Transverse colon (tissue), 4 donors: ENCODE measurements at places on chromosomes 6 and 20. TPM values are rescaled to one million over a fixed set of nuclear protein-coding genes. Genes with fewer than 3 reads are reported as not detected.

Gene CFB
- total RNA-seq = 59.7 TPM

Gene HRH3
- total RNA-seq = not detected

Gene SMIM8
- 16.5 TPM for total RNA-seq

Gene AKAP12
- total RNA-seq = 59.1 TPM

Gene C6orf15
- not detected for total RNA-seq

Gene NNAT
- 16.5 TPM for total RNA-seq

Gene FOXF2
- total RNA-seq = 16.8 TPM

Gene SOX12
- 2.0 TPM for total RNA-seq

Gene RHAG
- not detected for total RNA-seq

Gene UBE2J1
- 28.3 TPM for total RNA-seq

Gene CNPY3
- 24.4 TPM for total RNA-seq

Gene NT5E
- total RNA-seq = 10.5 TPM

Gene CBLN4
- 0.14 TPM for total RNA-seq

Gene CDC40
- total RNA-seq = 19.8 TPM

Gene TPMT
- total RNA-seq = 41.8 TPM

Gene METTL24
- 4.8 TPM for total RNA-seq

Gene MSH5
- total RNA-seq = 159 TPM

Gene SMLR1
- not detected for total RNA-seq
